ENCODE measurements at places on chromosomes 2 and 18.

DNA sequence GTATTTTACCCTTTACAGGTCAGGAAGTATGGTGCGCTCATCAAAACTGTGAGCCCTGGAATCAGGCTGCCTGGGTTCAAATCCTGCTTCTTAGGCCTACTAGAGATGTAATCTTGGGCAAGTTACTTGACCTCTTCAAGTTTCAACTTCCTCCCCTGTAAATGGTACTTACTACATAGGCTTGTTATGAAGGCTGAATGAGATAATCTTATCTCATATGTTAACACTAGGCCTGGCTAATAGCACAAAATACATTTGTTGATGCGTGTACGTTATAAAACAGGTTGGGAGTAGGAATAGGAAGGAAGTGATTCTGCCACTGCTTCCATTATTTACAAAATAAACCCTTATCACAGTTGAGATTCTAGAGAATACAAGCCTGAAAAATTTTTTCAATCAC is 1.7 kb upstream of the RFTN2 start:
- DNase-seq, result no peak

DNA sequence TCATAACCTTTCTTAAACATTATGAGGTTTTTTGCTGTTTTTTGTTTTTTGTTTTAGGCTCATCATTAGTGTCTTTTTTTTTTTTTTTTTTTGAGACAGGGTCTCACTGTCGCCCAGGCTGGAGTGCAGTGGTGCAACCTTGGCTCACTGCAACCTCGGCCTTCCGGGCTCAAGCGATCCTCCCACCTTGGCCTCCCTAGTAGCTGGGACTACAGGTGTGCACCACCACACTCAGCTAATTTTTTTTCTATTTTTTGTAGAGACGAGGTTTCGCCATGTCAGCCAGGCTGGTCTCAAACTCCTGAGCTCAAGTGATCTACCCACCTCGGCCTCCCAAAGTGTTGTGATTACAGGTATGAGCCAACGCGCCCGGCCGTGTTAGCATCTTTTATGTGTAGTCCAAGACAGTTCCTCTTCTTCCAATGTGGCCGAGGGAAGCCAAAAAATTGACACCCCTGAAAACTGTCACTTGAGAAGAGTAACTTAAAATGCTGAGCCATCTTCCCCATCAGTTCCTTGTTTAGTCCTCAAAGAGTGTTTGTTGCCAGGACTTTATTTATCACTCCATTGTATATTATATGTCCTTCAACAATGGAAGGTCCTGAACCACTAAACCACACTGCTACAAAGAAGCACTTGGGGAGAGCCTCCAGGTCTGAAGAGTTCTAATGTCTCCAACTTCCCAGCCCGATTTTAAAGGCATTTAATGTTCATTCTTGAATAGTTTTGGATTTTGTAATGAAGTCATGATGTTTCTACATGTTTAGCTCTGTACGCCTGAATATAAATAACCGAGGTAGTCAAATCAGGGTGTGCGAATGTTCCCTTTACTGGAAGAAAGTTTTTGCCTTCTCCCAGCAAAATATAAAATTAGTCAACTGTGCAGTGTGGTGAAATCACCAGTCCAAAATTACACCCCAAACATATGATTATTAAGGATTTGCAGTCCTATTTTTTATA is 26.4 kb downstream of the ZNF516 start:
- no peak for DNase-seq

GRCh38 chr18:48590678-48591077 is 51.8 kb downstream of the CTIF start:
- DNase-seq, result no peak

- no peak for DNase-seq
Observed at GRCh38 chr2:86012007-86012712, 93.5 kb downstream of the POLR1A start.

DNA sequence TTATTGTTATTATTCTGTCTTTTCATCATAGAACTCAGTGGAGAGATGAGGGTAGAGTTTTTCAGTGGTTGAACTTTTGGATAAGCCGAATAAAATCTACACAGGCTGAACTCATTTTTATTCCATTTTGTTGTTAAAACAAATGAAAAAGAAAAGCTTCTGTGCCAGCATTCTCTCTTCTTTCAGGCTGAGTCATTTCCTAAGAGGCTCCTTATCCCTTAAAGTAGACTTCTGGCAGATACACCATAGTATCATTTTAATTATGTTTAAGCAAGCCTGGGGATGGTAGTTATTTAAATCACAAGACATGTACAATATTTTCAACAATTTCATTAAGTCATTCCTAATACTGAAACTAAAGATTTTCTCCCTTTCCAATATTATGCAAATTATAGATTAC is 1364.0 kb upstream of the NRXN1 start:
- DNase-seq, result no peak

DNA sequence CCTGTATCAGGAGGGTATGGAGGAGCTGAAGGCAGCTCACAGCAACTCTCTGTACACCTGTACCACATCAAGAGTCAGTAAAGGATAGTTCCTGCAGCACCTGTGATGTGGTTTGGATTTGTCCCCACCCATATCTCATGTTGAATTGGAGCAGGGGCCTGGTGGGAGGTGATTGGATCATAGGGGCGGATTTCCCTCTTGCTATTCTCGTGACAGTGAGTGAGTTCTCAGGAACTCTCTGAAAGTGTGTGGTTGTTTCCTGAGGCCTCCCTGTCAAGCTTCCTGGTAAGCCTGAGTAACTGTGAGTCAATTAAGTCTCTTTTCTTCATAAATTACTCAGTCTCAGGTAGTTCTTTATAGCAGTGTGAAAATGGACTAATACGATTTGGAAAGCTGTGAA is 28.9 kb downstream of the OSBPL1A start:
- DNase-seq, result peak; percentile 41

GRCh38 chr2:193124815-193125214 is 930.1 kb upstream of the TMEFF2 start:
- no peak for DNase-seq

- no peak for DNase-seq
Observed at GRCh38 chr18:48529796-48530195, 9.0 kb upstream of the CTIF start.

- no peak for DNase-seq
Observed at GRCh38 chr2:171383134-171383533, 50.7 kb downstream of the METTL8 start.

DNA sequence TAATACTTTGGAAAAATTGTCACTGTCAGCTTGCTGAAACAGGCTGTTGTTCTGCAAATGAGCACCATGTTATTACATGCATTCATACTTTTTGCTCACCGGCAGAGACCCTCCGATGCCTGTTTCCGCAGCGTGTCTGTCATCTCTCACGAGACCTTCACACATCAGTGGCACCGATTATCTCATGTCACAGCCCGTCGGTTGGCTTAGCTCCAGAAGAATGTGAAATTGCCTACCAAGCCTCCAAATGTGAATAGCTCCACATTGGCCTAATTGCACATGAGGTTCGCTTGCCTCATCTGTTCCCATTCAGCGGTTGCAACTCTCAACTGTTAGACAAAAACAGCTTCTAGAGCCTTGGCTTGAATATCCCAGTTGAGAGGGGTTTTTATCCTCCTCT is 233.0 kb downstream of the ACTR3 start:
- no peak for DNase-seq

DNA sequence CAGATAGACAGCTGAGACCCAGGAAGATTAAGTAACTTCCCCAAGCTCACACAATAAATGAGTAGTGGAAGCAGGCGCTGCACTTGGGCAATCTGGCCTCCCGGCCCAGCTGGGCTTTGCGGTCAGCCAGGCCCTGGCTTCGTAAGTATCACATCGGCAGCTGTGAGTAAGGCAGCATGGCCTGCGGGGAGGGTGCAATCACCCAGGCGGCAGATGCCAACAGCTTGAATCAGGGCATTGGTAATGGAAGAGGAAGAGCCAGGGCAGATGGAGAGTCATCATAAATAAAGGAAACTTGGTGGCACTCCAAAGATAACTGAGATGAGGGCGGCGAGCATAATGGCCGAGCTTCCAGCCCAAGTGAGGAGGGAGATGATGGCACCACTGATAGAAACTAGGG is 217.9 kb upstream of the PID1 start:
- no peak for DNase-seq

GRCh38 chr18:44838971-44839666 is 158.4 kb downstream of the SETBP1 start:
- peak; percentile 59 for DNase-seq

GRCh38 chr2:169623235-169623634 is 39.1 kb downstream of the PPIG start:
- DNase-seq, result no peak

DNA sequence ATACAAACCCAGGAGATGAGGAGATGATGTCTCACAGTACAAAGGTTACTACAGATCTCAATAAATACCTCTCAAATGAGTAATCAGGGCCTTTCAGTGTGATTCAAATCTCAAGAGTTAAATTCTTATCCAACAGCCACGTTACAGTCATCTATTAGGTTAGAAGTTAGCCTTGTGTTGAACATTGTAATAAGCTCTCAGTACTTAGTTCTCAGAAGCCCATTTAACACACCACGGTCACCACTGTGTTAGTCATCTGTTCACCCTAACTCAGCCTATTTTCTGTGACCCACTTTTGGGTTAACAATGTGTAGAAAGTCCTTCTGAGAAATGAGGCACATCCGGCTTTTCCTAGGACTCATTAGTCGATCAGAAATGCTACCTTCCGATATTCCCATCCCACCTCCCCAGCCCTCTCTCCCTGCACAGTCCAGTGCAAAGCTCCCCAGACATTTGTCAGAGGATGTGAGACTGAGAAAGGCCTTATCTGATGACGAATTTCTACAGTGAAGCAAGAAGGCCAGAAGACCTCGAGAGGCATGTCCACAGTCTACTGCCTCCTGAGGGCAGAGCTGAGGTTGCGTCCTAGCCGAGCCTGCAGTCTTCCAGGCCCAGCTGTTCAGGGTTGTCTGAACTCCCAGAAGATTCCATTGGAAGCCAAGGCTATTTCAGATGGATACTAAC is 92.6 kb downstream of the ACTR2 start:
- no peak for DNase-seq

- no peak for DNase-seq
Observed at GRCh38 chr2:166375736-166376487, at the start of gene SCN9A. SCN9A (minus strand) TSS chr2:166375944; CDS start chr2:166311756, 64,188 bp downstream.

DNA sequence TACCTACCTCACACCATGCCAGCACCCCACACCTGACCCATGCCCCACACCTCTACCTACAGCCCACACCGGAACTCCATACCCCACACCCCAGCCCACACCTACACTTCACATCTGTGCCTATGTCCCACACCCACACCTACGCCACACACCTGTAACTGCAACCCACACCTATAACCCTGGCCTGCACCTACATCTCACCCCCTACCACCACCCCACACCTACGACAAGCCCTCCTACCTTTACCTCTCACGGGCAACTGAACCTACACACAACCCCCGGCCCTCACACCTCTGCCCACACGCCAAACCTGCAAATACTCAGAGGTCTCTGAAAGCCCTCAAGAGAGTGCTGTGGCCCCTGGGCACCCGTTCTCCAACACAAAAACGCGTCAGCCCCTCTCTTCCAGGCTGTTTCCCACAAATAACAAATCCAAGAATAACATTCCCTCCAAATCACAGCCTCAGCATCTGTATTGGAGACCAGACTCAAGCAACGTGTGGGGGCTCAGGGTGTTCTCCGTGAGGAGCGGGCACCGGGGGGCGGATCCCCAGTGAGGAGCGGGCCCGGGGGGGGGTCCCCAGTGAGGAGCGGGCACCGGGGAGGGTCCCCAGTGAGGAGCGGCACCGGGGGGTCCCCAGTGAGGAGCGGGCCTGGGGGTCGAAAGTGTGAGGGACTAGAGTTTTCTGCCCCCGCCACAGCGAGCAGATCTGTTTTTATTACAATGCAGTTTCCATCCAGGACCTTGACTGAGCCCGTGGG is 33.4 kb downstream of the SLC66A2 start:
- DNase-seq, result no peak

DNA sequence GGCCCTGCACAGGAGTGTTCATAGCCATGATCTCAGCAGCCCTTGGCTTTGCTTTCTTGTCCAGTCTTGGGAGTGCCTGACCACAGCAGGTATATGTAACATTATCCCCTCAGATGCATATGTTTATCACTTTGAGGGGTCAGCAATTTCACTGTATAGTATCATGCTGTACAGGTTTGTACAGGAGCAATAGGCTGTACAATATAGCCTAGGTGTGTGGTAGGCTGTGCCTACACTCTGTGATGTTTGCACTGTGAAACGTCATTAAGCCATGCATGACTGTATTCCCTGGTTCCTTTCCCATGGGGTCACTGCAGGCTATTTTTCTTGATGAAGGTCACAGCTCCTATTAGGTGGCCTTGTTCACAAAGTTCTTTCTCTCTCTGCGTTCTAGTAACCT is 4.7 kb upstream of the IL36G start:
- DNase-seq, result no peak

GRCh38 chr18:7177116-7177744 is 53.7 kb upstream of the LRRC30 start:
- no peak for DNase-seq

GRCh38 chr2:44087714-44088092 is 81.0 kb upstream of the PPM1B start:
- no peak for DNase-seq

- DNase-seq, result no peak
Observed at GRCh38 chr2:8049176-8049575, 632.7 kb upstream of the ID2 start.

DNA sequence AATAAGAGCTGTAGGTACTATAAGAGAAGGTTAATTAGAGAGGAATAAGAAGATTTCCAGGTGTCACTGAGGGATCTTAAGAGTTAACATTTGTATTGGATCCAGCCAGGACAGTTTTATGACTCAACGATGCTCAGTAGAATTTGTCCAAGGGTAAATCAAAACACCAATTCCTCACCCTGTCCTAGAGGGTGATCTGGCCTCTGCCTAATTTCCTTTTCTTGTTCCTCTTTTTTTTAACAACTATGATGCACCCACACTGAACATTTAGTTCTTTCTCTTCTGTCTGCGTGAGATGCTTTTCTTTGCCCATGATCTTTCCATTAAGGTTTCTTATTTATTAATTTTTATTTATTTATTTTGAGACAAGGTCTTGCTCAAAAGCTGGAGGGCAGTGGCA is 92.0 kb downstream of the PMS1 start:
- no peak for DNase-seq

GRCh38 chr18:56391931-56392590 is 246.3 kb downstream of the TXNL1 start:
- no peak for DNase-seq

DNA sequence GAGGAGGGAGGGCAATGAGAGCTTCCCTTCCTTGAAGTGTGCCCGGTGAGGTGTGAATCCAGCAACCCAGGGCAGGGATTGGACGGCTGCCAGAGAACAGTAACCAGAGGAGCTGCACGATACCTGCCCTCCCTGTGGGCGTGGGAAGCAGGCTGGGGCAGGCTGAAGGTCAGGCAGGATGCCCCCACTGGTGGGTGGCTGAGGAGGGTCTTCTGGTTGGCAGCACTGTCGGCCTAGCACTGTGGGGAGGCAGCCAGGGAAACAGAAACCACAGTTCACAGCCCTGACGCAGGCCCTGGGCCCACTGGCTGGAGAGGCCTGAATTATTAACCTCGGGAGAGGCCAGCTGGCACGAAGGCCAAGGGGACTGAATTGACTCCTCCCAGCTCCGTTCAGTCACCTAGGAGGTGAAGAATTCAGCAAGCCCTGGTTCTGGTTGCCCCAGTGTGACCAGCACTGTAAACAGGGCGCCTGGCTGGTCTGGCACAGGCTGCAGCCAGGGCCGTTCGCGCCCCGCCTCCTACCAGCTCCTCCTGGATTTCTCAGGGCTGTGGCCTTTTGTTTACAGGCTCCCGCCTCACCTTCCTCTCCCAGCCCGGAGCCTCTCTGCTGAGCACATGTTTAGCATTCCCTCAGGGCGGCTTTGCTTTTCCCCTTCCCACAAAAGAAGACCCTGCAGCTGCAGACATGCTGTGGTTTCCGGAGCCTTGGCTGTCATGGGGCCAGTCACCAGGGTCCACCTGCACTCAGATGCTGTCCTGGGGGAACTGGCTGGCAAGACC is 97.8 kb downstream of the B3GNT2 start:
- DNase-seq, result no peak

GRCh38 chr2:73307720-73308119 is 14.4 kb upstream of the EGR4 start:
- no peak for DNase-seq
